Posterior cingulate gyrus (tissue), 11 donors: ENCODE measurements at places on chromosomes 7 and 10.
A peak's percentile ranks its signal among the peaks of the same experiment; 100 is the strongest.

DNA sequence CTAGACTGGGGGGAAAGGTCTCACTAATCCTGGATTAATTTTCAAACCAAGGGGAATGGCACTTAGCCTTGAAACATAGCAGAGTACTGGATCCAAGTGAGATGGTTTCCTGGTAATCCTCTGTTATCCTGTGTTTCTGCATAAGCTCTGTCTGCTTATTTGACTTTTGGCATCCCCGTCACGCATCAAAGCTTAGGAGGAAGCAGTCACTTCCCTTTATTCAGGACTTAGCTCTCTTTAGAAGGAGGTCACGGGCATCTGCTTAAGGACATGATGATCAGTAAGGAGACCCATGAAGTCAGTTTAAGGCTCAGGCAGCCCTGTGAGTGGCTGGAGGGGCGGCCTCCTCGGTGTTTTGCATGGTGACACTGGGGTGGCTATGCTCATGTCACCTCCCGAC is 30.0 kb downstream of the TSPAN15 start:
- no peak for DNase-seq

DNA sequence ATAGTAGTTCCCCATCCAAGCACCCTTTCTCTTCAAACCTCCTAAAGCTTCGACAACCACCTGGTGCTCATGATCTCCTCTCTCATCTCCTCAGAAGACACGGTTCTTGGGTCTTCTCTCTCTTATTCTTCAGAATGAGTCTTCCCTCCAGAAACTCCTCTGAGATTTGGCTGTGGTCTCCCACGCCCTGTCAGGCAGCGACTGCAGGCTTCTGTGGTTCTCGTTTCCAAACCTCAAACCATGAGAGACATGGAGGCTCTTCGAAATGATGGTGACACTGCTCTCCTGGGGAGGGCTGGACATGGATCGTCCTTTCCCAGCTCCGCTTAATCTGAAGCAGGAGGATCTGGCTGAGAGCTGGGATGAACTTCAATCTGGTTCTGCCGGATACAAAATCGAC is 78.6 kb upstream of the PITRM1 start:
- DNase-seq = no peak

DNA sequence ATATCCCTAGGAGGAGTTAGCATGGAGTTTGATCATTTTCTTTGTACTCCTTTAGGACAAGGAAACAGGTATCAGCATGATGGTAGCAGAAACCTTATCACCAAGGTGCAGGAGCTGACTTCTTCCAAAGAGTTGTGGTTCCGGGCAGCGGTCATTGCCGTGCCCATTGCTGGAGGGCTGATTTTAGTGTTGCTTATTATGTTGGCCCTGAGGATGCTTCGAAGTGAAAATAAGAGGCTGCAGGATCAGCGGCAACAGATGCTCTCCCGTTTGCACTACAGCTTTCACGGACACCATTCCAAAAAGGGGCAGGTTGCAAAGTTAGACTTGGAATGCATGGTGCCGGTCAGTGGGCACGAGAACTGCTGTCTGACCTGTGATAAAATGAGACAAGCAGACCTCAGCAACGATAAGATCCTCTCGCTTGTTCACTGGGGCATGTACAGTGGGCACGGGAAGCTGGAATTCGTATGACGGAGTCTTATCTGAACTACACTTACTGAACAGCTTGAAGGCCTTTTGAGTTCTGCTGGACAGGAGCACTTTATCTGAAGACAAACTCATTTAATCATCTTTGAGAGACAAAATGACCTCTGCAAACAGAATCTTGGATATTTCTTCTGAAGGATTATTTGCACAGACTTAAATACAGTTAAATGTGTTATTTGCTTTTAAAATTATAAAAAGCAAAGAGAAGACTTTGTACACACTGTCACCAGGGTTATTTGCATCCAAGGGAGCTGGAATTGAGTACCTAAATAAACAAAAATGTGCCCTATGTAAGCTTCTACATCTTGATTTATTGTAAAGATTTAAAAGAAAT is 4.8 kb downstream of the BAMBI start:
- DNase-seq = no peak

DNA sequence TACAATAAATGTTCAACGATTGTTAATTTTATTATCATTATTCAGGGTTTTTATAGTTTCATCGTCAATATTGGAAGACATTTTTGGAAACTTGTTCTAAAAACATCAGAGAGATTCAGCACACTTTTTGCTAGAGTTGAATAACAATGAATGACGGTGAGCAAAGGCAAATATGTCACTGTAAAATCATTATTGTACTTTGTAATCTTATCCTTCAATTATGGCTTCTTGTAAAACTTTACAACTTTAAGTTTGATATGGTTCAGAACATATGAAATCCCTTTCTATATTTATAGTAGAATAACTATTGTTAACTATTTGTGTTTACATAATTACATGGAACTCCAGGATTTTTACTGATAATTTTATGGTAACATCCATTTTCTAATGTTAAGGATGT is 167.8 kb upstream of the SEMA3A start:
- no peak for DNase-seq

GRCh38 chr10:8656261-8656660 is 601.8 kb downstream of the GATA3 start:
- no peak for DNase-seq

DNA sequence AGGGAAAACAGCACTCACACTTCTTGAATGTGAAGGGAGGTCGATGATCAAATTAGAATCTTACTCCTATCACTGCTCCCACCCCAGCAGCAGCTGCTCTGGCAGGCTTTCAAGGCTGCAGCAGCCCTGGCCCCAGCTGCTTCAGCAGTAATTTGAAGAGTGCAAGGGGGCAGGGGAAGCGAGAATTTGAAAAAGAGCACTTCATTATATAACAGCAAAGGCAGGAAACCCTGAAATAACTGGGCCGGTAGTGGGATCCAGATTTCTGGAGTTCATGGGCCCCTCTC is 44.9 kb downstream of the MYPN start:
- DNase-seq = peak; percentile 36

- DNase-seq = no peak
Observed at GRCh38 chr7:34457329-34457728, 200.7 kb upstream of the NPSR1 start.

GRCh38 chr10:111231779-111232178 is 154.9 kb downstream of the ADRA2A start:
- DNase-seq = no peak

GRCh38 chr7:28500138-28500537 is 87.8 kb downstream of the CREB5 start:
- DNase-seq = no peak

DNA sequence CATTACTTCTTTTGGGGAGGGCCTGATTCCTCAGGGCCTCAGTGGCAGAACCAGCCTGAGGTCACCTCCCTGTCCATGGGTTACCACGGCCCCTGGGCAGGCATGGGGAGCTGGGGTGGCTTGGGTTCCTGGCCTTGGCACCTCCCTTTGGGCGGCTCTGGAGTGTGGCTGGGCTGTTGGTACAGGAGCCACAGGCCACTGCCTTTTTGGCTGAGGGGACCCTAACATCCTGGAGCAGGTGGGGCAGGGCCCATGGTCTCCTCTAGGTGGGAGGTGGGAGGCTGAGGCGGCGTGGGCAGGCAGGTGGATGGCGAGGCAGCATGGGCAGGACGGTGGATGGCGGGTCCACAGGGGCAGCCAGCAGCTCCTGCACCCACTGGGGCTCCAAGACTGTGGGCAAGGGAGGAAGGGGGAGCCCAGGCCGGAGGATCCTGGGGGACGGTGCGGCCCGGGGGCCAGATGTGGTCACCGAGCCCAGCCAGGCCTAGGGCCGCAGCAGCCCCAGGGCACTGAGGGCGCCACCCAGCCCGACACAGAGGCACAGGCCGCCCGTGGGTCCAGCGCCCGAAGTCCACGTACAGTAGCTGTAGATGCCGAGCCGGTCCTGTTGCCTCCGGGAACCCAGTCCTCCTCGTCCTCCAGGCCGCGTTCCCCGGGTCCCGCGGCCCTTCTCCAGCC is 2.4 kb upstream of the SYCE1 start:
- no peak for DNase-seq
